Naive thymus-derived CD8-positive, alpha-beta T cell (primary cell): ENCODE measurements at places on chromosomes 16 and 17.

- peaks cover 14% of the 10 kb centered on the region for H3K36me3 ChIP-seq
- no peak overlapping the region for H3K4me3 ChIP-seq
- peaks cover 3% of the 10 kb centered on the region for H3K4me1 ChIP-seq
- no peak for DNase-seq
- H3K27ac ChIP-seq: no peak overlapping the region
These were observed 15.2 kb downstream of the PHLPP2 start for GRCh38 chr16:71709229-71709781.

DNA sequence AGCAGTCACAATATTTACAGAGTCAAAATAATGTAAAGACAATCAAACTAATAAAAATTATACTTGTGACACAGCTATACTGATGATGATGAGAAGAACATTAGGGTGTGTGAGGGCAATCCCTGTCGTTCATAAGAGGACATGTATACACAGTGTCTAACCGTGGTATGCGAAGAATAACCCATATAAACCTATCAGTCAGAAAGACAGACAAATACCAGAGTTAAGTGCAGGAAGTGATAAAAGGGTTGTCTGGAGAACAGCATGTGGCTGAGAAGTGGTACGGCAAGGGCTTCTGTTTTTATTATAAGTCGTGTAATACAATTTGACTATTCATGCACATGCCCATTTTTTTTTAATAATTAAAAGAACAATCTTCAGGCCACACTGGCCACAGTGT is 46.7 kb downstream of the LMF1 start:
- H3K4me3 ChIP-seq: no peak overlapping the region
- DNase-seq: no peak
- H3K27me3 ChIP-seq: no peaks in the 10 kb centered on the region
- H3K27ac ChIP-seq: no peak overlapping the region
- H3K4me1 ChIP-seq: peaks cover 17% of the 10 kb centered on the region

- H3K36me3 ChIP-seq: no peaks in the 10 kb centered on the region
- H3K27ac ChIP-seq: no peak overlapping the region
- no peaks in the 10 kb centered on the region for H3K4me1 ChIP-seq
These were observed 52.1 kb downstream of the SCNN1B start for GRCh38 chr16:23354246-23354645.

- H3K4me1 ChIP-seq: no peaks in the 10 kb centered on the region
- H3K27me3 ChIP-seq: no peaks in the 10 kb centered on the region
- no peaks in the 10 kb centered on the region for H3K36me3 ChIP-seq
- no peak for DNase-seq
These were observed 105.7 kb upstream of the PLCG2 start for GRCh38 chr16:81673432-81673831.

- DNase-seq: no peak
- no peak overlapping the region for H3K27ac ChIP-seq
- H3K27me3 ChIP-seq: peaks cover 3% of the 10 kb centered on the region
- no peaks in the 10 kb centered on the region for H3K36me3 ChIP-seq
- H3K4me1 ChIP-seq: peaks cover 5% of the 10 kb centered on the region
These were observed 46.6 kb upstream of the WSB1 start for GRCh38 chr17:27247071-27247957.

DNA sequence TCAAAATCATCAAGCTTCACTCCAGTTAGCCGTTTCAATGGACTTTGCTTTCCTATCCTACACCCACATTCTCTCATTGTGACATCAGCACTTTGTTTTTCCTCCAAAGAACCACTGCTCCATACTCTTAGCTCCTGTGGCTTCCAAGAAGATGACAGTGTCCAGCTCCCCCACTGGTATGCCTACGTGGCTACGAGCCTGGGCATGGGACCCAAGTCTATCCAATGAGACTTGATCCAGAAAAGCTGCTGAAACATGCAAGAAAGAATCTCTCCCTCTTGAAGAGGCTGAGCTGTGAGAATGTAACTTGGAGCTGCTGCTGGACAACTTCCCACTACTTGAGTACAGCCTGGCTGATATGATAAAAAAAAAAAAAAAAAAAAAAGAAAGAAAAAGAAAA is 9.4 kb downstream of the TOX3 start:
- H3K36me3 ChIP-seq: no peaks in the 10 kb centered on the region
- DNase-seq: no peak
- H3K4me3 ChIP-seq: no peak overlapping the region
- H3K4me1 ChIP-seq: no peaks in the 10 kb centered on the region
- H3K27me3 ChIP-seq: no peaks in the 10 kb centered on the region
- H3K27ac ChIP-seq: no peak overlapping the region

GRCh38 chr16:66070140-66070917 is 296.2 kb upstream of the CDH5 start:
- no peaks in the 10 kb centered on the region for H3K4me1 ChIP-seq
- no peak for DNase-seq
- no peak overlapping the region for H3K4me3 ChIP-seq
- peaks cover 8% of the 10 kb centered on the region for H3K27me3 ChIP-seq
